ENCODE measurements at places on chromosomes 1 and 21.
A peak's percentile ranks its signal among the peaks of the same experiment; 100 is the strongest.

GRCh38 chr1:32068957-32069588 is 3.7 kb upstream of the TMEM39B start:
- DNase-seq: no peak

DNA sequence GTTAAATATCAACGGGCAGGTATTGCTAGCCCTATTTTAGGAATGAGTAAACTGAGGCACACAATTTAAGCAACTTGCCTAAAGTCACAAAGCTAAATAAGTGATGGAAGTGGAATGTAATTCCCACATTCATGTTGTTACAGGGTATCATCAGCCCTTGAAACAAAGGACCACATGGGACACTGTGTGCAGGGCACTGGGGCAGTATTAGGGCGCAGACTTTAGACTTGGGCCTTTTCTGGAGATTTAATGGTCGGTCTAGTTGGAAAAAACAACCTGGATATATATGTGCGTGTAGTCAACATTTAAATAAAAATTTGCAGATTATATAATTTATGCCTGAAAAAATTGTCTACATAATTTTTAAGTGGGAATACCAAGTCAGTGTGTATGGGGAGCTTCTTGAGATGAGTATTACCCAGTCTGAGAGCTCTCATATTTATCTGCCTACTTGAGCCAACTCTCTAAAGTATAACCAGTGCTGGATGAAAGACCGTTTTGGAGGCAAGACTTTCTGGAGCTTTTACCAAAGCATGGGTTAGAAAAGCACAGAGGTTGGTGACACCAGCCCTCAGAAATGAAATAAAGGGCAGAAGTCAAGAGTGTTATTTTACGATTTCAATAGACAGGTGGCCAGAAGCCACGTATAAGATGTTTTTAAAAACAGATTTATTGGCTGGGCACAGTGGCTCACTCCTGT is 1.6 kb downstream of the KDM1A start:
- DNase-seq: no peak

DNA sequence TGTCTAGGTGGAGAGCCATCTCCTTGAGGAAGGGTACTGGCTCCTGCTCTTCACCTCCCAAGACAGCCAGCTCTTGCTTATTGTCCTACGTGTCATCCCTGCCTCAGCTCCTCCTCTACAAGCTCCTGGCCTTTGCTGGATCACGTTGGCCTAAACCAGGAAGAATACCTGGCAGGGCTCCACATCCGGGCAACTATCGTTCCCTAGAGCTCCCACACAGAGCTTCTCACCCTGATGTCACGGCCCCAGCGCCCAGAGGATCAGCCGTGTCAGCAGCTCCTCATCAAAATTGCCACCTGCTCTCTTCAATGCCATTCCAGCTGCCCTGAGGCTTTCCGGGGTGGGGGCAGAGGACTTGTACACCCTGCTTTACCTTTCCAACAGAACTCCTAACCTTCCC is 1.9 kb upstream of the TPM3 start:
- no peak for DNase-seq

DNA sequence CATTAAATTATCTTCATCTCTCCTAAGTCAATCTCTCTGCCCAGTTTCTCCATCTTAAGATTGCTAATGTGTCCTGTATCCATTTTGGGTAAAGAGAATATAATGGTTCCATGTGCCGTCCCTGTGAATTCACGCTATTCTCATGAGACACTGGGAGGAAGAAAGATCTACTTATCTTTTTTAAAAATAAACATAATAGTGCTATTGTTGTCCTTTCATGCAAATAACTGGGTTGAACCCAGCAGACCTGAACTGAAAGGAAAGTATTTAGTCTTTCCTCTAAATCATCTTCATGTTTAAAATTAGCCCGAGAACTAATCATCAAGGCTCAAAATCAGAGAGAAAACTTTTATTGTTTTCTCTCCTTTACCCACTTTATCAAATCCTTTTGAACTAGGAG is 22.4 kb downstream of the SLAMF1 start:
- DNase-seq: no peak

DNA sequence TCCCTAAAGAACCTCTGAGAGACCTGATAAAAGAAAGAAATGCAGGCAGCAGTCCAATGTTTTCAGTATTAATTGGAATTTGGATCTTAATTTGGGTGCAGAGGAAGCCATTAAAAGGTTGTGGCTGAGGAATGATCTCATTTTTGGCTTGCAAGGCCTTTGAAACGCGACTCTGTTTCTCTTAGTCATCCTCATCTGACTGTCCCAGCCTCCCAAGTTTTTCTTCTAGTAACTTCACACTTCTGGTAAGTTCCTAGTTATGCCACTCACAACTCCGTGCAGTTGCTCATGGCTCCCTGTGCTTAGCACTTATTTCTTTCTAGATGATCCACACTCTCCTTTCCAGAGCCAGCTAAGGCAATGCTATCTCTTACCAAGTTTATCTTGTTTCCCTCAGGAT is 147.4 kb upstream of the USP24 start:
- DNase-seq: no peak

DNA sequence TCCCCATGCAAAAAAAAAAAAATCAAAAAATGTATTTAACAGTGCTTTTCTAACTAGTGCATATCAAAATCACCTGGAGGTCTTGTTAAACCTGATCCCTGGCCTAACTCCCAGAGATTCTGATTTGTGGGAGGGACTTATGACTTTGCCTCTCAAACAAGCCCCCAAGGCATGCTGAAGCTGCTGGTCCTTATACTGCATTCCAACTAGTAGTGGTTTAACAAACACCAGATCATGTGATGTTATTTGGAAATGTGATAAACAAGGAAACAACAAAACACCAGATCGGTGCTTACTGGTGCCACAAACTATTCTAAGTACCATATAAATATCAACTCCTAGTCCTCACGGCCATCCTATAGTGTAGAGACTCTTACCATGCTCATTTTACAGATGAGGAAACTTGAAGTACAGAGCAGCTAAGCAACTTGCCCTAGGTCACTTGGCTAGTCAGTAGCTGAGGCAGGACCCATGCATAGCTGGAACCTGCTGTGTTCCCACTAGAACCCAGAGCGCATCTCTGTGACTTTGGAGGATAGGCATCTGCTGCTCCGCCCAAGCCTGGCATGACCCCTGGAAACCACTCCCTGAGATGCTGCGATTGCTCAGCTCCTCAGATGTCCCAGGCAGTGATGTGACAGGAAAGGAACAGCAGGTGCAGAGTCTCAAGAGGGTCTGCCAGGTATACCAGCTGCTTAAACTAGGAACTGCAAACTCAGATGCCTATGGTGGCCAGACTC is 38.1 kb downstream of the SOX13 start:
- DNase-seq: no peak

DNA sequence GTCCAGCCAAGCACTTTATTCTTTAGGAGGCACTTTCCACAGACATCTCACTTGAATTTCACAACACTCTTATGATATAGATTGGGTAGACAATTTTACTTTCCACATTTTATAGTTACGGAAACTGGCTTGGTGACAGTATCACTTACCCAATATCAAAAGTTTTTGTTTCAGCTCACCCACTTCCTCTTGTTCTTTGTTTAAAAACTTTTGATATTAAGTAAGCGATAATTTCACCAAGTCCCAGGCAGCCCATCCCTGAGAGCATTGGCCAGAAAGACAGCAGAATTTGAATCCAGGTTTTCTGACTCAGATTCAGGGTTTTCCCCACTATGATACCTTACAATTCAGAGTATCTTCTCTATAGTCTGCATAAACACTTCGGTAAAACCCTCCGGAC is 60.0 kb downstream of the LRIG2 start:
- DNase-seq: no peak

DNA sequence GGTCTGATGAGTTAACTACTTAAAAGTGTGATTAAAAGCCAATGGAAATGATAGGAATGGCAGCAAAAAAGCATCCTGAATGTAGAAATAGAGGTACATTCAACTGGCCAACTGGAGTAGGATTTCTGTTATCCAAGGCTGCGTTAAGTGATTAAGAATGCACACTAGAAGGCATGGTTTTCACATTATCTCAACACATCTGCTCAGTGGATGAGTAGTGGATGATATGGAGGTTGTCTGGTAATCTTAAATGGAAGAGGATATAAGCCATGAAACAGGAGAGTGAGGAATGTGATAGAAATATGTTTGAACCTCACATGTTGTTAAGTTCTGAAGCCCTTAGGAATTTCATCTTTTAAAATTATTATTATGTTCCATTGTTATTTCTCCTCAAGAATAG is 839.9 kb downstream of the USP25 start:
- DNase-seq: no peak

GRCh38 chr1:93611668-93612067 is 70.0 kb downstream of the BCAR3 start:
- no peak for DNase-seq

DNA sequence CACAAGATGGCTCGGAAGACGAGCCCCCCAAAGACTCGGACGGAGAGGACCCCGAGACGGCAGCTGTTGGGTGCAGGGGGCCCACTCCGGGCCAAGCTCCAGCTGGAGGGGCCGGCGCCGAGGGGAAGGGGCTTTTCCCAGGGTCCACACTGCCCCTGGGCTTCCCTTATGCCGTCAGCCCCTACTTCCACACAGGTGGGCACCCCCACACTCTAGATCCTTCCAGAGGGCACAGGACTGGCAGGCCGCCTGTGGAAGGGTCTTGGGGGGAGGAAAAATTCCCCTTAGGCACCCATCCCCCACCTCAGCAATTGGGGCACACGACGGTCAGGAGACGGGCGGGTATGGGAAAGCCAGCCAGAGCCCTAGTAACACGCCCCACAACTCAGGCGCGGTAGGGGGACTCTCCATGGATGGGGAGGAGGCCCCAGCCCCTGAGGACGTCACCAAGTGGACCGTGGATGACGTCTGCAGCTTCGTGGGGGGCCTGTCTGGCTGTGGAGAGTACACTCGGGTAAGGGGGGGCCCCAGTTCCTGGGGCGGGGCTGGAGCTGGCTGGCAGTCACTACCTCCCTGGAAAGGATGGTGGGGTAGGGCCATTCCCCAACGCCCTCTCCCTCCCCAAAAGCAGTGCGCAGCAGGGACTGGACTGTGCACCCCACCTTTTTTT is 16.1 kb downstream of the NOC2L start:
- DNase-seq: no peak

DNA sequence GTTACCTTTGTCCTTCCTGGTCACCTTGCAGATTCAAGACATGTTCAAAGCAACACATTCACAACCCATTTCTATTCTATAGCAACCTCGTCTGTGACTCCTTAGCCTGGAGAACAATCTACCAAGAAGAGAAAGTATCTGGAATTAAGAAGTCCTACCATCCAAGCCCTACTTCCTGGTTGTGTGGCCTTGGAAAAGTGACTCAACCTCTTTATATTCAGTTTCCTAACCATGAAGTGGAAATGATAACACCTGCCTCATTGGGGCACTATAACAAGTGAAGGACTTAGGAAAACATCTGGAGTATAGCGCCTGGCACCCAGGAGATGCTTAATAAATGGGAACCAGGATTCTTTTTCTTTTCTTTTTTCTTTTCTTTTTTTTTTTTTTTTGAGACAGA is 36.5 kb upstream of the SRRM1 start:
- DNase-seq: no peak

DNA sequence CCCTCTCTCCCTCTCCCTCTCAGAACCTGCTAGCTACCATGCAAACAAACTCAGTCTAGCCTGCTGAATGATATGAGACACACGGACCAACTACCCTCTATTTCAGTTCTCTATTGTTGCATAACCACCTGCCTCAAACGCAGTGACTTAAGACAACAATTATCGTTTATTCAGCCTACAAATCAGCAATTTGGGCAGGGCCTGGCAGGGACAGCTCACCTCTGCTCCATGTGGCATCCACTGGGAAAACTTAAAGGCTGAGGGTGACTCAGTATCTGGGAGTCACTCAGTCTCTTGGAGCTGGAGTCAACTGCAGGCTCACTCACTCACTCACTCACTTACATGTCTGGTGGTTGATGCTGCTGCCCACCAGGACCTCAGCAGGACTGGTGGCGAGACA is 121.3 kb downstream of the SEC16B start:
- DNase-seq: no peak

DNA sequence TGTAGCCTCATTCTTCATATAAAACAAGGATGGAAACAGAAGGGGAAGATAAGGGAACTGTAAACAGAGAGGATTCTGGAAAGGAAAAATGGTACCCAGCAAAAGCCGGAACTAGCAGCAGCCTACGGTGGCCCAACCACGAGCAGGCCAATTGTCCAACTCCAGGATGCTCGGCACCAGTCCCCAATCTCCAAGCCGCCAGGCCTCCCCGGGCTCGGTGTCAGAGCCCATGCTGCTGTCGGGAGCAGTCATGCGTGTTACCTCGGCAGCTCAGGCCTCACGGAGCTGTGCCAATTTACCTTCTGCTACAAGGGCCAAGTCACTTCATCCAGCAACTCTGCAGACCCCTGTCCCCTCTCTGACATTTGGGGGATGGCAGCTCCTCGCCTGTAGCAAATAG is 130.8 kb downstream of the ZBTB18 start:
- no peak for DNase-seq

- DNase-seq: no peak
Measured at GRCh38 chr1:150186789-150187559, 37.3 kb downstream of the PLEKHO1 start.

DNA sequence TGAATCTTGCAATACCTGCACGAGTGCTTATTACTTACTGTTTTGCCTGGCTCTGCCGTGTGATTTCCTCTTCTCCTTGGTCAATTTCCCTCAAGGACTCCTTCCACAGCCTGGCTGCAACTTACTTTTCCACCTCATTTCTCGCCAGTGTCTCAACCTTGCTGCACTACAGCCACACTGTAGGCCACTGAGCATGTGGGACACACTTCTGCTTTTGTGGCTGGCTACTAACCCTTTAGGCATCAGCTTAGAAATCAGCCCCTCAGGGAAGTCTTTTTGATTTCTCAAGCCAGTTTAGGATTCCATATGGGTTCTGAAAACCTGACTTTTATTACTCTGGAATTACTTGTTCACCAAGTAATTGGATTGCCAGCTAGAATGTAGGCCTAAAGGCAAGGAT is 5.2 kb upstream of the DMRTB1 start:
- DNase-seq: no peak

GRCh38 chr1:116311756-116312680 is 61.0 kb upstream of the ATP1A1 start:
- peak; percentile 59 for DNase-seq

GRCh38 chr1:155651861-155652661 is 36.5 kb downstream of the YY1AP1 start:
- DNase-seq: no peak

DNA sequence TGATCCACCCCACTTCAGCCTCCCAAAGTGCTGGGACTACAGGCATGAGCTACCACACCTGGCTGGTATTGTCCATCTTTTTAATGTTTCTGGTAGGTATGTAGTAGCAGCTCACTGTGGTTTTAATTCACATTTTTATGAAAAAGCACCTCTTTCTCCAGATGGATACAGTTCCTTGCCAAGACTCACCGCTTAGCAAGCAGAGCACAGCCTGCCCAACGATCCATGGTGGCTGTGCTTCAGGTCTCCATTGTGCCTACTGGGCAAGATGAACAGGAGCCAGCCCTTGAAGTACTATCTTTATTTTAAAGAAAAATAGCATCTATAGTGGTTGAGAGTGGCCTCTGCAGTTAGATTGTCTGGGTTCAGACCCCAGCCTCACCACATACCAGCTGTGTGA is 37.6 kb upstream of the GRHL3 start:
- no peak for DNase-seq

DNA sequence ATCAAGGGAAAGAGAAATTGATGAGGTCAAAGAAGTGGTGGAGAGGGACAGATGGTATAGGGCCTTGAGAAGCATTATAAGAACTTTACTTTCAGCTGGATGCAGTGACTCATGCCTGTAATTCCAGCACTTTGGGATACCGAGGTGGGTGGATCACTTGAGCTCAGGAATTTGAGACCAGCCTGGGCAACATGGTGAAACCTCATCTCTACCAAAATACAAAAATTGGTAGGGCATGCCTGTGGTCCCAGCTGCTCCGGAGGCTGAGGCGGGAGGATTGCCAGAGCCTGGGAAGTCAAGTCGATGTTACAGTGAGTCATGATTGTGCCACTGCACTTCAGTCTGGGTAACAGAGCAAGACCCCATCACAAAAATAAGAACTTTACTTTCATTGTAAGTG is 5.7 kb downstream of the TMEM50A start:
- no peak for DNase-seq
